Activated CD4-positive, alpha-beta T cell treated with anti-CD3 and anti-CD28 coated beads, Interleukin-2, amount 50 U/mL, for 48 hours (primary cell): ENCODE measurements at places on chromosomes 12 and 14.

GRCh38 chr12:20486233-20486632, 117.9 kb downstream of the PDE3A start:
- no peak for DNase-seq

DNA sequence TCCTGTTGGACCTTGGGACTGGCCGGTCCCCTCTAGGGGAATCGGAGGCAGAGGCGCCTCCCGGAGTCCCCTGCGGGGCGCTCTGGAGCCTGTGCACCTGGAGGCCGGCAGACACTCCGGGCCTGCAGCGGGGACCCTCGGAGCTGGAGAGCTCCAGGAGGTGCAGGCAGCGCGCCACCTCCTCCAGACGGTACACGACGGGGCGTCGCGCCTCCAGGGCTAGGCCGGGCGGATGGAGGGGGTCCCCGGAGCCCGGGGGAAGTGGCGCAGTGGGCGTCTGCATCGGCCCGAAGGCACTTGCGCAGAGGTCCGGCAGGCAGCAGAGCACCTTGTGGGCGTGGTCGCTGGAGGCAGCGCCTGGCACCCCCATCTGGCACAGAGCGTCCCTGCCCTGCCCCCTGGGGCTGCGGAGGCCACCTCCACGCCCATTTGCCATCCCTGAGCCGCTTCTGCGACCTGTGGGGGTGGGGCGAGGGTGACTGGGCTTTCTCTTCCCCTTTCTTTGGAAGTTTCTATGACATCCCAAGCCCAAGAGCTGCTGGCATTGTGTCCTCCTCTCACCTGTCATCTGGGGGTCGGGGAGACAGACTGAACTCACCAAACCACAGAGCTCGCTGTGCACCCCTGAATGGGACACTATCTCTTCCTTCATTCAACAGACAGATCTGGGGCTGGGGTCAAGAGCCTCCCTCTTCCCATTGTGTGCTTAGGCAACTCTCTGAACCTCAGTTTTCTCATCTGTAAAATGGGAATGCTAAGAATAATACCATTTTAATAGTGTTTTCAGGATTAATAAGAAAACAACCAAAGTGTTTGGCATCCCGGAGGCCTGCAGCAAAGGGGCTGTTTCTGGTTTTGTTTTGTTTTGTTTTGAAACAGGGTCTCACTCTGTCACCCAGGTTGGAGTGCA, 37.5 kb upstream of the CORO1C start:
- DNase-seq: peak; percentile 11

GRCh38 chr12:124780752-124781685, 82.6 kb downstream of the SCARB1 start:
- no peak for DNase-seq

DNA sequence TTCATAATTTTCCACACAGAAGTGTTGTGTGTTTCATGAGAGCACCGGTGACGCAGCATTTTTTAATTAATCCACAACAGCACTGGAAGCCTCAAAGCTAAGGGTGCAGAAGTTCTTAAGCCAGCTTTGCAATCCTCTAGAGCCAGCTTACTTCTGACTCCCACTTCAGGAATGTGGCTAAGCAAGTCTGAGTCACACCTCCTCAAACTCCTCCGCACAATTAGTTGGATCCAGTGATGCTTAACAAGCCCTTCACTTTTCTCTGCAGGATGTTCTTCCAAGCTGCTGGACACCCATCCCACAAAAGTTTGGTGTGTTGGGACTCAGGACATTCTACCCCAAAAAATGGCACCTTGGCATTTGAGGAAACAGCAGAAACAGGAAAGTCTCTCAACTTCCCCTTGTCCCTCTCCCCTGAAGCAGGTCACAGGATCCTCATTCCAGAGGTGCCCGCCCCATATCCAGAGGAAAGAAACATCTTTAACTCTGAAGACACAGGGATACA, 210.0 kb downstream of the PPM1H start:
- no peak for DNase-seq

- DNase-seq: no peak
Measured at GRCh38 chr12:81252228-81252627, 174.3 kb downstream of the ACSS3 start.

DNA sequence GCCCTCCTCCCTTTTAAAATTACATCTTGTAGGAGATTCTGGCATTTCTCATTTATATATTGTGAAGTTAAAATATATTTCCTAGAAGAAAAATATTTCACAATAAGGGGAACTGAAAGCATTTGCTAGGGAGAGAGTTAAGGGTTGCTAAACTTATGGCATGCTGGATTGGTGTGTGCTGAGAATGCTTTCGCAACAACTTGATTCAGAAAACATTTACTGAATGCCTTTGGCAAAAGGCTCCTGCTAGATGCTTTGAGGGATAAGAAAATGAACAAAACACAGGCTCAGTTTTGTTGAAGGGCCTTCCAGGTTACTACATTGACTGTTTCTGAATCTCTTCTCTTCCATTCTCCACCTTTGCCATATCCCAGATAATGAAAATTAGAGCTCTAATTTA, 67.5 kb downstream of the DIP2B start:
- no peak for DNase-seq

DNA sequence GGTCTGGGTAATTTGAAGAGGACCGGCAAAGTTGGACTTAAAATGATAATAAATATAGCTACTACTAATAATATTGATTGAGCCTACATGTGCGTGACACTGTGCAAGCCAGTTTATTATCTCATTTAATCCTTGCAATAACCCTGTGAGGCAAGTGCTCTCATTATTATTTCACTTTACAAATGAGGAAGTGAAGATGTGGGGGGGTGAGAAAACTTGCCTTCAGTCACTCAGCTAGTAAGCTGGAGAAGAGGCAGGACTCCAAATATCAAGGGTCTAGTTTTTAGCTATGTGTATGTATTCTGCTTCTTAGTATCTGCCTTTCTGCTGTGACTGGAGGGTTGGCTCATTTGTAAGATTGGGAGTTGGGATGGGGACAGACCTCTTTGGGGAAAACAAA, 39.2 kb downstream of the NPAS3 start:
- DNase-seq: no peak

DNA sequence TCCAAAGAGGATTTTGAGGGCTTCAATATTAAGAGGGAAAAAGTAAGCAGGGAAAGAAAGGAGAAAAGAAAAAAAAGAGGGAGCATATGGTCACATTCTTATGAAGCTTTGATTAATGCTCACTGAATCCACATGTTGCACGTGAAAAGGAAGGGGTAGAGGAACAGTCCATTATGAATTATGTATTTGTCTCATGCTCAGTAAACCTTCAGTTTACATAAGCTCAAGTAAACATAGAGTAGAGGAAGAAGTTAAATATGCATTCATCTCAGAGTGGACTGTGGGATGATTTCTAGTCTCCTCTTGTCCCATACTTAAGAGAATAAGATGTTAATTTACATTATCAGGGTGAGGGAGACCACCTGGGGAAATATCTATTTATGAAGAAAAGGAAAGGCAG, 334.5 kb downstream of the IPO8 start:
- DNase-seq: no peak

- no peak for DNase-seq
Measured at GRCh38 chr14:31930493-31931240, 146.4 kb upstream of the ARHGAP5 start.

DNA sequence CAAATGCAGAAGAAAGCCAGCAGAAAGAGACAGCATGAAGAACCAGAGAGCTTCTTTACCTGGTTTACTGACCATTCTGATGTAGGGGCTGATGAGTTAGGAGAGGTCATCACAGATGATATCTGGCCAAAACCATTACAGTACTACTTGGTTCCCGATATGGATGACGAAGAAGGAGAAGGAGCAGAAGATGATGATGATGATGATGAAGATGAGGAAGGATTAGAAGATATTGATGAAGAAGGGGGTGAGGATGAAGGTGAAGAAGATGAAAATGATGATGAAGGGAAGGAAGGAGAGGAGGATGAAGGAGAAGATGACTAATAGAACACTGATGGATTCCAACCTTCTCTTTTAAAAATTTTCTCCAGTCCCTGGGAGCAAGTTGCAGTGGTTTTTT, 178.2 kb upstream of the CRY1 start:
- no peak for DNase-seq

DNA sequence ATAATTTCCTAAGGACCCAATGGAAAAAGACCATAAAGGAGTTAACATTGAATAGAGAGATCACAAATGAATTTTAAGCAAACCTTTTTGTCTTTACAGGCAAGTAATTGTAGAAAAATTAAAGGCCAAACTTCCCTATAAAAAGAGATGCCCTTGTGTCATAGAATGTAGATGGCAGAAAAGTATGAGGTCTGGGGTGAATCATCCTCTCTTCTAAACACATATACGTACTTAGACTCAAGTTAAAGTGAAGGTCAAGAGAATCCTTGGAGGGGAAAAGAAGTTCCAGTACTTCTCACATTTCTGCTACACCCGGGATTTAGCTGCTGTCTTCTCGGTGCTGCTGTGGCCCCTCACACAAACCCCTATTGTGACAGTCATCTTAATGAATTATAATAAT, 116.2 kb upstream of the ARID2 start:
- DNase-seq: no peak

DNA sequence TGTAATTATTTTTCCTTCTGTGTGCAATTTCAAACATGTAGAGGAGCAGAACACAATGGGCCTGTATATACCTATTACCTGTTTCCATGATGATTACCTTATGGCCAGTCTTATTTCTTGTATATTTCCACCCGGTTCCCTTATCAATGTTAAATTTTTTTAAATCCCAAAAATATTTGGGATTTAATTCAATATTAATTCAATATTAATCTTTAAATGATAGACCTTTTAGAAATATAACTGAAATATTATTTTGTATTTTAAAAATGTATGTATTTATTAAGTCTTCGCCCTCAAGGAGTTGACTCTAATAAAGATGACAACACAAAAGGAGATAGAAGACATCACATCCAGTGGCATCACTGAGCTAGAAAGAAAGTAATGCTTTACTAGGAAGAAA, 607 bp upstream of the KRT6C start:
- DNase-seq: no peak

DNA sequence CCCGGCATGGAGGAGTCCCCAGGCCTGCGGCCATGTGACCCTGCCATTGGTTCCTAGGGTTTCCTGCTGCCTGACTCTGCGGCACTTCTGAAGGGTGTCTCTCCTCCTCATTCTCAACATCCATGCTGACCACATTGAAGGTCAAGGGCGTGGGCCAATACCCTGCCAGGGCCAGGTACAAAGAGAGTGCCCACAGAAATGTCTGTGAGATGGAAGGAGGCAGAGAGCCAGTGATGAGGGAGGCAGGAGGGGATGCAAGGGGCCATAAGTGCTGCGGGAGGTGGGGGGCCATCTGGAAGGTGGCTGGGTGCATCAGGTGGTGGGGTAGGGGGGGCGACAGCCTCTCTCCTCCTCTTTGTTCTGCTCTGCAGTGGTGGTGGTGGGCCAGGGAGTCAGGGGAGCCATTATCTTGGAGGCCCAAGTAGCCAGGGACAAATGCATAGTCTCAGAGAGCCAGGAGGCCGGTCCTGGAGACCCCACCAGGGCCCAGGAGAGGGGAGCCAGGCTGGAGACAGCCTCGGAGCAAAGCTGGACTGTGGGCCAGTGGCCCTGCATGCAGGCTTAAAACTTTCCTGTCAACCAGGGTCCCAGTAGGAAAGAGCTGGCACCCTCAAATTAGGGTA, 13.0 kb upstream of the CDC42BPB start:
- no peak for DNase-seq

DNA sequence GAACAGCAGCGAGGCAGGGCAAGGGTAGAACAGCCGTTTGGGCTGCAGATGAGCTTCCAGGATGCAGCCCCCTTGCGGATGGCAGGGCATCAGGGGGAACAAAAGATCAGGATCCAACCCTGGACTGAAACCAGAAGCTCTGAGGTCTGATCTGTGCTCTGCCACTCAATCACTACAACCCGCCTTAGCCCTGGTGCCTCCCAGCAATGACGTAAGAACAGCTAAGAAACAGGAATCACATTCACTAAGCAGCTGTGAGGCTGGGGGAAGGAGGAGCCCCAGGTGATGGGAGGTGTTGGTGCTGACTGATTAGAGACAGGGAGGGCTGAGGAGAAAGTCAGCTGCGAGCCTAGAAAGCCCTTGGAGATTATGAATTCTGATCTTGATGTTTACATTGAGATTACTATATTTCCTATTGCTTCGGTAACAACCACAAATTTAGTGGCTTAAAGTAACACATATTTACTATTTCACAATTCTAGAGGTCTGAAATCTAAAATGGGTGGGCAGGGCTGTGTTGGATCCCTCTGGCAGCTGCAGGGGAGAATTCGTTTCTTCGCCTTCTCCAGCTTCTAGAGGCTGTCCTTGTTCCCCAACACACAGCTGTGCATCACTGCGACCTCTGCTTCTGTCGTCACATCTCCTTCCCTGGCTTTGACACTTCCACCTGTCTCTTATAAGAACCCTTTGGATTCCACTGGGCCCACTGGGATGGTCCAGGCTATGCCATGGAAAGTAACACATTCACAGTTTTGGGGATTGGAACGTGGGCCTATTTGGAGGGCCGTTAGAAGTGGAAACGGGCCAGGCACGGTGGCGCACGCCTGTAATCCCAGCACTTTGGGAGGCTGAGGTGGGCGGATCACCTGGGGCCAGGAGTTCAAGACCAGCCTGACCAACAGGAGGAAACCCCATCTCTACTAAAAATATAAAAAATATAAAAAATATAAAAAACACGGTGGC, 6.1 kb upstream of the CD9 start:
- no peak for DNase-seq

- DNase-seq: no peak
Measured at GRCh38 chr12:66066137-66066928, 64.2 kb downstream of the LLPH start.

- DNase-seq: peak; percentile 34
Measured at GRCh38 chr12:104957719-104958000, 430 bp downstream of the SLC41A2 start.

DNA sequence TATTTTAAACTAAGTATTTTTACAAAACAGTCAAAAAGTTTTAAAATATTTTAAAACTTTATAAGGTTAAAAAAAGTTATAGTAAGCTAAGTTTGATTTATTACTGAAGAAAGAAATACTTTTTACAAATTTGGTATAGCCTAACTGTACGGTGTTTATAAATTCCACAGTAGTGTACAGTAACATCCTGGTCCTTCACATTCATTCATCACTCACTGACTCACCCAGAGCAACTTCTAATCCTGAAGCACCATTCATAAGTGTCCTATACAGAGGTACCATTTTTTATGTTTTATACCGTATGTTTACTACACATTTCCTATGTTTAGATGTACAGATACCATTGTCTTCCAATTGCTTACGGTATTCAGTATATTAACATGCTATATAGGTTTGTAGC, 170.0 kb downstream of the KLHL28 start:
- DNase-seq: no peak

DNA sequence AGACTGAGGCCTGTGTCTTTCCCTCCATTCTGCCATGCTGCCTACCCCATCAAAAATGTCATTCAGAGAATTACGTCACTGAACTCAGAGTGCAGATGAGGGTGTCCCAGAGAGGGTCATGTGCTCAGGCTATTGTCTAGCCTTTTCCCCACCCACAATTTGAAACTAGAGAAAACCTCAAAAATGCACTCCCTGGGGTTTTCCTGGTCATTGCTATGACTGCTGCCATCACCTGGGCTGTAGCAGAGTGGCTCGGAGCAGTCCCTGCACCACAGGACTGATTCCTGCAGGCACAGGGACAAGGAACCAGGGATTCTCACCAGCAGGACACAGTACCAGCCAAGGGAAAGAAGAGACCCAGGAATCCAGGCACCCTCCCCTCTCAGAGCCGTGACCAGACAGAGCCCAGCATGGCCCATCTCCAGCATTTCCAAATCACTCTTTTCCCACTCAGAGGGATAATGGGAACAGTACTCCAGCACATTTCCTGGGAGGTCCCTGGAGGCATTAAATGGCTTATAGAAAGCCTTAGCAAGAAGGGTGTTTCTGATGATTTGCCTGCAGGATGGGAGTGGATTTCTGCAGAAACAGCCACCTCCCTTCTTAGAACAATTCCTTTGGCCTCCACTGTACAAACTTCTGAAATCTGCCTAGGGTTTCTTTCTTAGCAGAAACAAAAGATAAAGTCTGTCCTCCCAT, 45.9 kb downstream of the VWF start:
- no peak for DNase-seq
